ENCODE measurements at places on chromosomes 6 and 20.
A peak's percentile ranks its signal among the peaks of the same experiment; 100 is the strongest.

DNA sequence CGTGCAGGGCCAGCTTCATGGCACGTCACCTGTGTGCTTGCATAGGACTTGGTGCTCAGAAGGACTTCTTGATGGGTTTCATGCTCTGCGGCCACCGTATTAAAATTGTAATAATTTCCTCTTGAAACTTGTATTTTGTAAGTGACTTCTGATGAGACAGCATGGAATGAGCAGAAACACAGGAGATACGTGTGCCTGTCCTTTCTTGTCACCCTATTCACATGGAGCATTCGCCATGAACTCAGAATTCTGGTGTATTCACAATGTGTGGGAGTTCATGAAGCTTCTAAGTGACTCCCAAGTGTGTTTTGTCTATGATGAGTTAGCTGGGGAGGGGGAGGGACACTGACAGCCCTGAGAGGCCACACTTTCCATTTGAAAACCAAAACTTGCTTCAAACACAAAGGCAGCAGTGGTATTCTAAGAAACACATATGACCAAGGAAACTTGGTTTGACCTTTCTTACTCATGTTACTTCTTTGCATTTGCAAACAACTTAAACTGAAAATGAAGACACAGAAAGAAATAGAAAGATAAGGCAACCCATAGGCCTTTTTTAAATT is 92.1 kb upstream of the NEDD9 start:
- DNase-seq, result no peak

DNA sequence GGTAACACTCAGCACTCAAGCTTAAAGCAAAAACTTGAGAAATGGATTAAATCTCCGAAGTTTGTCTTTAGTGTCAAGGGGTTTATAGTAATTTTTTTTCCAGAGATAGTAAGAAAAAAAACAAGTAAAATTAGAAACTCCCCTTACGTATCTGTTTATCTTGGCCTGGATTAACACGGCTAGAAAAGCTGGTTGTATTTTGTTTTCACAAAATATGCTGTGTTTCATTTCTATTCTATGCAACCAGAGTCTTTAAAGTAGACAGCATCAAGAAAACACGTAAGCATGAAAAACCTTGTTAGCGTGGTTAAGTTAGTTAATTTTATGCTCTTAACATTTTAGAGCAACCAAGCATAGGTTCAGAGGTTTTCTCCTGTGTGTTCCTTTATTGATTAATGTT is 21.8 kb upstream of the ERVFRD-1 start:
- no peak for DNase-seq

- no peak for DNase-seq
Observed at GRCh38 chr20:709423-709822, 33.8 kb upstream of the SCRT2 start.

GRCh38 chr6:42025066-42025844 is 25.1 kb upstream of the TAF8 start:
- DNase-seq, result no peak

DNA sequence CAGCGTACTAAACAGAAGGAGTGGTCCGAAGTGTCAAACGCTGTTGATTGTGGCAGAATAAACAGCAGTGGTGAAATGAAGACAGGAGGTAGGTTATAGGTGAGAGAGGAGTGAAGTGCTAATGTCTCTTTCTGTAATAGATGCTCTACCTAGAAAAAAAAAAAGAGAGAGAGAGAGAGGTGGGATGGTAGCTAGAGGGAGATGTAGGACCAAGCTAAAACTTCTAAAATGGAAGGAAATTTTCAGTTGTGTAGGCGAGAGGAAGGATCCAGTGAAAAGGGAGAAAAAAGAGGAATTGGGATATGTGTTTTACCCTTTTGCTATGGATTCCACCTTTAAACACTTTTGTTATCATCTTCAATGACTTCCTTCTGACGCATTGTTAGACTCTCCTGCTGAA is 126.5 kb upstream of the BMP2 start:
- no peak for DNase-seq

DNA sequence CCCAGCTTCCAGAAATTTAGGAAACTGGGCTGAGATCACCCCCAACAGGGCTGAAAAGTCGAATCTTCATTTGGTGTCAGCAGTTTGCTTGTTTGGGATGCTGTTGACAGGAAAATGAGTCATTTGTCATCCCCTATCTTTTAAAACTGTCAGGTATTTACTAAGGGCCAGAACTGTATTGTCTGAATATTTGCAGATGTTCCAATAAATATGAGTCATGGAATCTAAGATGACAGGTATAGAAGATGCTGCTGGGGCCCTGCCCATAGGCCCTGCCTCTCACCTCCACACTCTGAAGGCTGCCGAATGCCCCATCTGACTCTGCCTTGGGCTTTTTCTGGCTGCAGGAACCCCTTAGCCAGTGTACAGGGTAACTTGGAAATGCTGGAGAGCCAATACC is 3.9 kb downstream of the ETV7 start:
- peak; percentile 45 for DNase-seq

DNA sequence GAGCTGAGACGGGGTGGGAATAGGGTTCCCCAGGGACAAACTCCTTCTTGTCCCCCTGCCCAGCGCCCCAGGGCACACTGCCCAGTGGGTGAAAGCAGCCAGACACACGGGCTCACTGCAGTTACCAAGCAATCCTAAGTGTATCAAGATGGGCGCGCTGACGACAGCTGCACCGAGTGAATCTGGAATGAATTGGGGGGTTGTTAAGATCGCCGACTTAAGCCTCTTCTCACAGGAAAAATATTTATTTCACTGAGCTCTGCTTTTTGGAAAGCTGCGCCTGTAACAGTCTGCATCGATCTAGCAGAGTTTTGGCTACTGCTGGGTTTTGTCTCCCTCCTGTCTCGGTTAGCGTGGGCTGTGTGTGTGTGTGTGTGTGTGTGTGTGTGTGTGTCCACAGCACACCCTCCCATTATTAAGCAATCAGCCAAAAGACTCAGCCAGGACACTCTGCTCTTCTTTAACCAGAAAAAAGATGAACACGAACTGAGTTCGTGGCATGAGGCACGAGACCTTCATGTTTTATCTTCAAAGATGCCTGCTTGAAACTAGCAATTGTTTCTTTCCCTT is 35.9 kb downstream of the RIPOR3 start:
- no peak for DNase-seq

DNA sequence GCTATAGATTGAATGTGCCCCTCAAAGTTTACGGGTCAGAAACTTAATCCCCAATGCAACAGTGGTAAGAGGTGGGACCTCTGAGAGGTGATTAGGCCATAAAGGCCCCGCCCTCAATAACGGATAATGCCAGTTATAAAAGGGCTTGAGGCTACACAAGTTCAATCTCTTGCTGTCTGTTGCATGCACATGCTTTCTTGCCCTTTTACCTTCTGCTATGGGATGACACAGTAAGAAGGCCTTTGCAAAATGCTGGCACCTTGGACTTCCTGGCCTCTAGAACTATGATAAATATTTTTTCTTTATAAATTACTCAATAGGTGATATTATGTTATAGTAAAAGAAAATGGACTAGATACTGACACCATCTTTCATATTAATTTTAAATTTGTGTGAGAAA is 806.1 kb downstream of the TENT5A start:
- no peak for DNase-seq

- DNase-seq, result peak; percentile 20
Observed at GRCh38 chr20:19497064-19497463, 261.0 kb upstream of the RIN2 start.

DNA sequence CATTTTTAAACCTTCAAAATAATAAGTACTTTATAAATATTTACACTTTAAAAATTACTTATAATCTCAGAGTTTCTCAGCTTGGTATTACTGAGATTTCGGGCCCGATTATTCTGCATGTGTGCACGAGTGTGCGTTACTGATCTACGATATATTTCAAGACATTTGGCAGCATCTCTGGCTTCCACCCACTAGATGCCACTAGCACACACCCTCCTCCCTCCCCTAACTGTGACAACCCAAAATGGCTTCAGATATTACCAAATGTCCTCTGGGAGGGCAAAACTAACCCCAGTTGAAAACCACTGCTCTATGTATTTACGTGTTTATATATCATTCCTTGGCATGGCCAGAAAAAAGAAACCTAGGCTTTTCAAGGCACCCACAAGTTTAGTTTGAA is 95.9 kb downstream of the FYN start:
- no peak for DNase-seq

DNA sequence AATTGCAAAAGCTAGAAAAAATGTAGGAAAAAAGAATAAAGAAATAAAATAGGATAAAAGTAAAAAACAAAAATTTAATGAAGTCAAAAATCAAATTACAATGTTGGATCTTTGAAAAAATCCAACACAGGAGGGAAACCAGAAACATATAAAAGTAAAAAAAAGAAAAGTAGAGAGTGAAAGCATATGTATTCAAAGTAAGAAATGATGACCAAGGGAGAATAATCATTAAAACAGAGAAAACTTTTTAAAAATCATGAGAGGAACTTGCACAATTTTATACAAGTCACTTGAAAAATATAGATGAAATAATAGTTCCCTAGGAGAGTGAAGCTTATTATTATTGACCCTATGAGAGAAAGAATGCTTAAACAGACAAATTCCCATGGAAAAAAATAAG is 138.2 kb downstream of the COL21A1 start:
- no peak for DNase-seq

DNA sequence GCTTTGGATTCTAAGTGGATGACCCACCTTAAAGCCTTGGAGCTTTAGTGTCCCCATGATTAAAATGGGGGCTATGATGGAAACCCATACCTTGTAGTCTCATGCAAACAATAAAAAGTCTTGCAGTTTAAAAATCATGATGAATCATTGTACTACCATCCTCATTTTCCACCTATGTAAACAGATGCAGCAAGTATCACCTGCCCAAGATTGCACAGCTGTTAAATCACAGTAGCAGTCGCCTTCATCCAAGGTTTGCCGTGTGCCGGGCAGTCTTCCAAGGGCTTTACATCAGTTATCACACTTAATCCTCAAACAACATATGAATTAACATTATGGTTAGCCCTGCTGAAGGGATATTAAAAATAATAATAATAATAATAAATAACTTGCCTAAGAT is 210.3 kb downstream of the FOXA2 start:
- DNase-seq, result peak; percentile 35

DNA sequence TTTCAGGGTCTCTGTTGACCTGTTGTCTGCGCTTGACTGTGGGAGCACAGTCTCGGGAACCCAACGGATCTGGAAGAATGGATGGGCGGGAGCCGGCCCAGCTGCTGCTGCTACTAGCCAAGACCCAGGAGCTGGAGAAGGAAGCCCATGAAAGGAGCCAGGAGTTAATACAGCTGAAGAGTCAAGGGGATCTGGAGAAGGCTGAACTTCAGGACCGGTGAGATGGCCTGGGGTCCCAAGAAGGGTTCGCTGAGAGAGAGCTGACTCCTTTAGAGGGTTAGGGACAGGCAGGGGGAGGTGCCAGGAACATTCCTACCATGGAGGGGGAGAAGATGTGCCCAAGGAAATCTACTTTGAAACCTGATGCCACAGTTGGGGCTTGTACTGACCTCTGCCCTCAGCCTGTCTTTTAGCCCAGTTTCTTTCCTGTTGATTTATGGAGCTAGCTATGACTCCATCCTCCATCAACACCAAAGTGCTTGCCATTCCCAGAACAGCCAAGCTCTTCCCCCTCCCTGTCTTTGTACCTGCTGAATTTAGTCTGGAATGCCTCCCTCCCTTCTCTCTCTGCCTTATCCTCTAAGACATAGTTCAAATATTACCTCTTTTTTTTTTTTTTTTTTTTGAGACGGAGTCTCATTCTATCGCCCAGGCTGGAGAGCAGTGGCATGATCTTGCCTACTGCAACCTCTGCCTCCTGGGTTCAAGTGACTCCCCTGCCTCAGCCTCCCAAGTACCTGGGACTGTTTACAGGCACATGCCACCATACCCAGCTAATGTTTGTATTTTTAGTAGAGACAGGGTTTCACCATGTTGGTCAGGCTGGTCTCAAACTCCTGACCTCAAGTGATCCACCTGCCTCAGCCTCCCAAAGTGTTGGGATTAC is 12.2 kb downstream of the CEP250 start:
- peak; percentile 56 for DNase-seq

DNA sequence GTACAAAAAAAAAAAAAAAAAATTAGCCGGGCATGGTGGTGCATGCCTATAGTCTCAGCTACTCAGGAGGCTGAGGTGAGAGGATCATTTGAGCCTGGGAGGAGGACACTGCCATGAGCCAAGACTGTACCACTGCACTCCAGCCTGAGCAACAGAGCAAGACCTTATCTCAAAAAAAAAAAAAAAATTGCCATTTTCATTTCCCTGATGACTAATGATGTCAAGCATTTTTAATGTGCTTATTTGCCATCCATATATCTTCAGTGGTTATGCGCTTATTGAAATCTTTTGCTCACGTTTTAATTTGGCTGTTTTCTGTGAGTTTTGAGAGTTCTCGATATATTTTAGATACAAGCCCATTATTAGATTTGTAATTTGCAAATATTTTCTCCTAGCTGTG is 46.7 kb downstream of the PFDN4 start:
- DNase-seq, result no peak

DNA sequence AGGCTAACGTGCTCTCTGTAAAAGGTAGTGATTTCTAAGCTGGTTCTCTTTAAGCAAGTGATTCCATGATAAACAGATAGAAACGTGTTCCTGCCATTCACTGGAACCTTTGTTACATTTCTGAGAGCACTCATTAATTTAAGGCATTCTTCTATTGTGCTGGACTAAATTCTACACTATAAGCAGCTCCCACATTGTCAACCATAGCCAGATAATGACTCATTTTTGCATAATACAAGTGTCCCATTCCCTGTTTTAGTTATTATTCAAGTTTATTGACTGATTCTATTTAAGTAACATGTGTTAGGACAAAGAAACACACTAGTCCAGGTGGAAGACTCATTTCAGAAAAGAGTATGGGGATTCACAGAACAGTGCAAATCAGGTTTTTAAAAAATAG is 13.5 kb upstream of the XRN2 start:
- no peak for DNase-seq

GRCh38 chr6:79684876-79685275 is 53.7 kb downstream of the SH3BGRL2 start:
- DNase-seq, result no peak

GRCh38 chr6:35733633-35734032 is 3.2 kb upstream of the ARMC12 start:
- DNase-seq, result no peak

- no peak for DNase-seq
Observed at GRCh38 chr6:96186094-96186493, 170.3 kb downstream of the FUT9 start.

GRCh38 chr20:61521687-61522420 is 269.8 kb downstream of the CDH4 start:
- DNase-seq, result peak; percentile 35

DNA sequence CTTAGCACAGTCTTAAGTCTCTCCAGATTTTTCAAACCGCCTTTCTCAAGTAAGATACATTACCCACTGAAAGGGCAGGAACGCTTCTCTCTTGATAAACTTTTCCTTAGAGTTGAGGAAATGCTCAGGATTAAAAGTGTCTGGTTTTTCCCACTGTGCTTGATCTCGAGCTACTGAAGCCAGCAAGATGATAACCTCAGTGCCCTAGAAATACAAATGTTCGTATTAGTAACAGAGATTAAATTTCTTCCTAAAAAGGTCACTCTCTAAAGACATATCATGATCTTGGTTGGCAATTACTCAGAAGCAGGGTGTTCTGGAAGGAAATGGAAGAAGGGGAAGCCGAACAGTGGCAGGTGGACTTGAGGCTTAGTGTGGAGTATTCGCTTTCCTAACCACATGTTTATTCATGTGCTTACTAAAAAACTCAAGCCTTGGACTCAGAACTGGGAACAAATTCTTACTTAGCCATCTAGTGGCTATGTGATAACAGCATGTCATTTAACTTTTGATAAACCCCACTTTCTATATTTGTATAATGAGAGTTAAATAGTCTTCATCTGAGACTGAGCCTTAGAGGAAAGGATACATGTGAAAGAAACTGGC is 20.1 kb downstream of the C6orf141 start:
- DNase-seq, result no peak

- no peak for DNase-seq
Observed at GRCh38 chr20:436476-436875, 25.9 kb downstream of the TBC1D20 start.
